Activated CD4-positive, alpha-beta T cell treated with anti-CD3 and anti-CD28 coated beads for 24 hours (primary cell): ENCODE measurements at places on chromosomes 13 and 19.
A peak's percentile ranks its signal among the peaks of the same experiment; 100 is the strongest.

DNA sequence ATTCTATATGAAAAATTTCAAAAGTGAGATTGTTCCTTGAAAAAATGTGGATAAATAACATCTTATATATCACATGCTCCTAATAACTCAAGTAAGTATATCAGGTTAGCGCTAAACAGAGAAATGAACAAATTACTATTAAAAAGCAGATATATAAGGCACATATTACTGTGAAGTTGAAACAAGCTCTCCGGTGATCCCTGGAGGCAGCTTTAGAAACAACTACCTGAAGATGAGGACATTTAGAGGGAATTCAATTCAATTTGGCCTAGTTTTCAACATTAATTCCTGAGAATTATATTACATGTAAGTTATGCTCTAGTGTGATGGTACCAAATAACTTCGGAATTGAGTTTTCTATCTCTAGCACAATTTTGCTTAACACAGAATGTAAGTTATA, 1373.6 kb upstream of the SPRY2 start:
- DNase-seq = no peak

DNA sequence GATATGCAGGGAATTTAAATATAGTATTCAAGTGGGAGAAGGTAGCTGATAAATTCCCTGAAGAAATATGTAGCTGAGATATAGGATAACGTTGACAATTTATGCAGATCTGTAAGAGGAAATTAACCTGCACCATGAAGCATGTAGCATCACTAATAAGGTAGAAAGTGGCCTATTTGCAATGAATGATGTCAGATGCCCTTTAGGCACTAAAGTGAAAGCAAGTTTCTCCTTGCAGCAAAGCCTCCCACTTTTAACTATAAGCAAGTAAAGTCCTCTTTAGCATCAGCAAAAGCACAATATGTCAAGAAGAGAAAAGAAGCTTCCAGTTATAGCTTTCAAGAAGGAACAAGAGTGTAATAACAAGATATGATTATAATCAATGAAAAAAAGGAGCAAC, 102.5 kb upstream of the SLITRK1 start:
- DNase-seq = no peak

DNA sequence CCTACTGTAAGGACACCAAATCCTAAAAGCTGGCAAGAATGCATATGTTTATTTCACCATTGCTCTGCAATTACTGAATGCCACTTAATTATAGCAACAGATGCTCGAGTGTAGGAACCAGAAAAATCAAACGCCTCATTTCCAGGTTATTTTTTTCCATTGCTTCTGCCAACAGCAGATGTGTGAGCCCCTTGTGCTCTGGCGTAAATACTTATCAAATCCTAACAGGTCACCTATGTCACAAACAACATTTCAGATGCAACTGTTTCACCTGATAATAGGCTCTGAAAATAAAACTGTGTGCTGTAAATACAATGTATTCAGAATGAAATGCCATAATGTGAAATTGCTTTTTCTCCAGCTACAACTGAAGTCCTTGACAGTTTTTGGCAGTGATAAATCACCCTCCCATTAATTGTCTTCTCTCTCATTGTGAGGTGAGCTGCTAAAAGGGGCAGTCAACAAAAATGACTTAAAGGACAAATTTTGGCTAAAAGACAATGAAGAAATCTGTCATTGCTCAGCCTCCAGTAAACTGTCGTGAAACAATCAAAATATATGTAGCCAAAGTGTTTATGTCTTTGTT, 344.0 kb downstream of the DACH1 start:
- no peak for DNase-seq

GRCh38 chr13:26051657-26052311, at the start of gene SHISA2:
TSS of gene SHISA2 (minus strand) at chr13:26052016. CDS start at chr13:26050975, 1,041 bp downstream.
- DNase-seq = no peak

- no peak for DNase-seq
These were observed at the start of gene MYO1F for GRCh38 chr19:8577247-8577646. TSS of gene MYO1F (minus strand) at chr19:8577442. CDS start at chr19:8577309, 133 bp downstream.

- DNase-seq = no peak
These were observed 33.5 kb upstream of the FEM1A start for GRCh38 chr19:4758082-4758481.

DNA sequence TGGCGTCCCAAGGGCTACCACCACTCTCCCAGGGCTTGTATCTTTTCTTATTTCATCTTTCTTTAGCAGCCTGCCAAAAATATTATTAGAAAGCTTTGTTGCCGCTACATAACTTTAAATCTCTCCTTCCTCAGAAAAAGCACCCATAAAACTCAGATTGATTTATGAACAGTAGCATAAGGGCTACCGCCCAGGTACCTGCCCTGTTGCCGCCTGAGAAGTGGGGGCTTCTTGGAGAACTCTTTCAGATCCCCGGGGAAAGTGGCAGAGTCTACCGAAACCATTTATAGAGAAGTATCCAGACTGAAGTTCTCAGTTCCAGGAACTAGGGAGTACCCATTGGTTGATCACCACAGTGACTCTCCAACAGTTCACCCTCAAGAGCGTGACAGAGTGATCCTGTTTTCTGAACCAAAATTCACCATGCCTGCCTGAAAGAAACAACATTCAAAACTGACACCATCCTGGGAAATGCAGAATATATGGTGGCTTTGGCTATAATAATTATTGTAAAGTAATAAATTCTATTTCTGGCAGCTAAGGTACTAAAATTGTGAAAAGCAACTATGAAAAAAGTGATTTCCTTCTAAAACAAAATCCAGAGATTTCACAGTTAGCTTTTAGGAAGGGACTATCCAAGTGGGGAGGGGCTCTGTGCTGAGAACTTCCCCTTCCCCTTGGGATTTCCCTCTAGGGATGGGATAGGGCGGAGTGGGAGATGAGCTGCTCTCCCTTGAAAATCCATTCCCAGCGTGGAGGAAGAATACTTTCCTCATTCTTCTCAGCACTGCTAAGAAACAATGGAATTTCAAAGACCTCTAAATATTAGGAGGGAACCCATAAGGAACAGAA, 877 bp upstream of the N4BP2L1 start:
- DNase-seq = no peak

GRCh38 chr13:44542361-44542760, 33.8 kb downstream of the TSC22D1 start:
- DNase-seq = no peak

DNA sequence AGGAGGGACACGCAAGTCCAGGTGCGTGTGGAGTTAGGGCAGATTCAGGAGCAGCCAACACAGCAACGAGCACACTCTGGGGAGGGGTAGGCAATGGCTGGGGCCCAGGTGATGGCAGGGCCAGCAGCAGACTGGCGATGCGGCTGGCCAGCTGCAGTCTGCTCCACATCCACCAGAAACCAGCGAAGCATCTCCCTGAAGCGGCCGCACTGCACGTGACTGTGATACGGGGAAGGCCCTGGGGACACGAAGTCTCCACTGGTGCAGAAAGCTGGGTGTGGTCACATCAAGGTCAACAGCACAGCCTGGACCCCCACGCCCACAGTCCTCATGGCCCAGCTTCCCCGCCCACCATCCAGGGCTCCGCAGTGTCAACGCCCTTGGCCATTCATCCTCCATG, 21.3 kb upstream of the EPHX3 start:
- DNase-seq = no peak

GRCh38 chr19:11535792-11536595, 2.7 kb upstream of the CNN1 start:
- peak; percentile 82 for DNase-seq

DNA sequence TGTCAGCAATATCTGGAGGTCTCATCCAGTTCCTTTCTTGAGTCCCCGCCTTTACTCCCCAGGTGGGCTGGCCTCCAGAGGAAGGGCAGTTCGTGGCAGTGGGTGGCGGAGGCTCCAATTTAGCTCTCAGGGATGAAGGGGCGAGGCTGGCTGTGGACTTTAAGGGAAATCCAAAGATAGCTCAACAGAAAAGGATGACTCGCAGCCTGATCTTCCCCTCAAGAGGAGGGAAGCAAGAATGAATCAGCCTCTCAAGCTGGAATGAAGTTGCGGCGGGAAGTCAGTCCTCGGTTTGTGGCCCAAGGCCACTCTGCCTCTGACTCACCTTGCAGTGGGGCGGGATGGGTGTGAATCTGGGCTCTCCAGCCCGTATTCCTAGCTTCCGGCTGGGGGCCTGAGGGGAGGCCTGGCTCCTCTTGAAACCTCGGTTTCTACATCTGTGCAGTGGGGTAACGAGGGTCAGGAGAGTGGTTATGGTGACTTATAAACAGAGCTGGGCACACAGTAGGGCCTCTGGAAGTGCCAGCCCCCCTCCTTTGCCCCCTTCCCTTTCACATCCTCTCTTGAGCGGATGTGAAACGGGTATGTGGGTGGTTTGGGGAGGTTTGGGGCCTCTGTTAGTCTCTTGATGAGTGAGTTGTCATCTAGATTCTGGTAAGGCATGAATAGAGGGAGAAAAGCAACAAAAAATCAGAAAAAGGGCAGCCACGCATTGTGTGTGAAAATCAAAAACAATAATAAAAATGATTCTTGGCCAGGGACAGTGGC, 10.5 kb upstream of the SMG9 start:
- peak; percentile 66 for DNase-seq

DNA sequence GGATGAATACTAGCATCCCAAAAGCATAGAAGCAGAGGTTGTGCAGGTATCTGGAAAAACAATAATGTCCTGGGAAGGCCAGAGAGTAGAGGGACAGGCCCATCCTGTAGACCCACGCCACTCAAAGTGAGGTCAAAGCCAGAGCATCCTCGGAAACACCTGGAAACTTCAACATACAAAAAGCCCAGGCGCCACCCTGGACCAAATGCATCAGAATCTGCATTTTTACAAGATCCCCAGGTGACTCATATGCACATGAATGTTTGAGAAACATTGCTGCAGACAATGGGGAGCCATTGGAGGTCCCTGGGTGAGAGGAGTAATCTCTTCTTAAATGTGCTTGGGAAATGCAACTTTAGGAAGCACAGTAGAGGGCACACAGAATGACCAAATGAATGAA, 684.1 kb downstream of the DIAPH3 start:
- no peak for DNase-seq

DNA sequence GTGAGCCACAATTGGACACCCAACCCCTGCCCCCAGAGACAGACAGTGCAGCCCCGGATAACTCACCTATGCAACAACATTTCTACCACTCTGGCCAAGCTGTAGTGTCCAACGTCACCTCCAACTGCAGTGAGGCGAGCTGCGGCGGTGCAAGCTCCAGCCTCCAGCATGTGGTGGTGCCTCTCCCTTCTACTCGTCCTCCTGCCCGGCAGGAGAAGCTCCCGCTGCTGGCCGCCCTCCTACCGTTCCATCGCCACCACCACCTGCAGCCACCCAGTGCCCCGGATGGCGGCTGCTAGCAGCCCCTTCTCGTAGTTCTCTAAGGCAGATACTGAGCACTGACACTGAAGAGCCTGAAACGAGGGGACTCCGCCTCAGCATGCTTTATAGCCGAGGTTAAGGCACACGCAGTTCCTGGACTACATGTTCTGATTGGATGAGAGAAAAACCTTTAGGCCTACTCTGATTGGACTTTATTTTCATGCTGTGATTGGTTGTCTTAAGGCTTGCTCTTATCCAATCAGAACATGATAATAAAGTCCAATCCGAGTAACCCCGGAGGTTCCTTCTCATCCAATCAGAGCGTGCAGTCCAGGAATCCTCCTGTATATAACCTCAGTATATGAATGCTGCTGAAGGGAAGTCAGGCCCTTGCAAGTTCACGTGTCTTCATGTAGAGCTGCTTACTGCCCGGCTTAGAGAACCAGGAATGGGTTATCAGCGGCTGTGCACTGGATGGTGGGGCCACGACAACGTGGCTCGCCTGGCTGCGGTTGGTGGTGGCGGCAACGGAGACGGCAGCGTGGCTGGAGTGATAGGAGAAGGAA, 63.5 kb downstream of the TUBA3C start:
- no peak for DNase-seq

DNA sequence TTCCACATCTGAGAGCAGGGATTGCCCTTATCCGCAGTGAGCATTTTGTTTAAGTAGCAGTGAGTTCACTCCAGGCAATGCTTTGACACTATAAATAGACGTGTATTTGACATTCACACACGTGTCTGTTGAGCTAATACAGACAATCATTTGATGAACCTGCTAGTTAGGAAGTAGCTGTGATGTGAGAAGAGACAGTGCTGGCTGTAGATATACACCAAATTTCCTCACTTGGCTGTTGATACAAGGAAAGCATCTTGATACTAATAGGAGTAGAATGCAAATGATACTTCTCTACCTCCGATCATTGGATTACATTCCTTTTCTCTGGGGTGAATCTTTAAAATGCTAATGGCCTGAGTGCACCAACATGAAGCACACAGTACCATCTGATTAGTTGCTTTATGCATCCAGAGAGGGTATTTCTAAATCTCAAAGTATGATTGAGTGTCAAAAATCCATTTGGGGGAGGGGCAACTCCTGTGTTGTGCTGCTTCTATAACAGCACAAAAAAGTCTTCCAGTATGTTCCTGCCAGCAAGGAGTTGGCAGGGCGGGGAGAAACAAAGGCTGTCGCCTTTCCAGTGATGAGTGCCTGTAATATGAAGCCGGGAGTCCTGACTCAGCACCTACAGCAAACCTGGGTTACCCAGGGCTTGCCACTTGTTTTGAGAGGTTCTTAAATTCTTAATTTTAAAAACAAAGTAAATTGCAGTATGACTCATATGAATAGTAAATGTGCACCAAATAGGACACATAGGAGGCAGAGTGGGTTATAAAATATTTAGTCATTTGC, 7.0 kb downstream of the CUL4A start:
- no peak for DNase-seq

- no peak for DNase-seq
These were observed 226.3 kb downstream of the DLEU7 start for GRCh38 chr13:50617134-50617721.

DNA sequence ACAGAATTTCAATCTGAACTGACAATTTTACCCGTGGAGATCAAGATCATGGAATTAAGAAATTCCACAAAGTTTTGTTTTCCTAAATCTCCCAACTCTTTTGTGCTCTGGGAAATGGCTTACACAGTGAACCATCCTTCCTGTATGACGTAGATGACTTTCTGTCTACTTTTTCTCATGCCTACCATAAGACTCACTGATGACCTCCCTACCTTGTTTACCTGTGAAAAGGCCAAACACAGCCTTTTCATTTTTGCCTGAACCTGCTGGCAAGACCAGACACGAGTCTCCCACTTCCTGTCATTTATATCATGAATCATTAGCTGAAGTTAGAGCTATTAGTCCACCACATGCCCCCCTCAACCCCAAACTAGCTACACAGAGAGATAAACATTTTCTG, 4.6 kb upstream of the KBTBD6 start:
- no peak for DNase-seq

DNA sequence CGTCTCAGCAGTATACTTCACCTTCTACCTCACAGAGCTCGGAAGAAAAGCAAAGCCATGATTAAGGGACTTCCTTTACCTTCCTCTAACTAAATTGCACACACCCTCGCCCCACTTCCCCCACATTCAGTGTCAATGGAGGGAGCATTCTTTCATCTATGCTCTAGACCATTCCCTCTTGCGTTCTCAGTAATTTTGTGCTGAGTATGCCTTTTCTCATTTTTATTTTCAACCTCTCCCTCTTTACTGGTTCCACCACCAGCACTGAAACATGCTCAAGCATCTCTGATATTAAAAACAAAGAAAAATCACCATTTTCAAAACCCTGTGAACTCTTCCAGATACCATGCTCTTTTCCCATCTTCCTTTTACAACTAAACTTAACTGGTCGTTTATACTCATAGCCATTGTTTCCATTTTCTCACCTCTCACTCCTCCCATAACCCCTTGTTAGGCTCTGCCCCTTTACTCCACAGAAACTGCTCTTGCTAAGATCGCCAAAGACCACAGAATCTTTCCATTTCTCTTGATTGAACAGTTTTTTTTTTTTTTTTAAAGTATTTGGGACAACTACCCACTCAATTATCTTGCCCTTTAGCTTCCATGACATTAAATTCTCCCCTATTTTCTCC, 32.4 kb downstream of the SERPINE3 start:
- no peak for DNase-seq
